ENCODE measurements at places on chromosomes 2 and 18.

DNA sequence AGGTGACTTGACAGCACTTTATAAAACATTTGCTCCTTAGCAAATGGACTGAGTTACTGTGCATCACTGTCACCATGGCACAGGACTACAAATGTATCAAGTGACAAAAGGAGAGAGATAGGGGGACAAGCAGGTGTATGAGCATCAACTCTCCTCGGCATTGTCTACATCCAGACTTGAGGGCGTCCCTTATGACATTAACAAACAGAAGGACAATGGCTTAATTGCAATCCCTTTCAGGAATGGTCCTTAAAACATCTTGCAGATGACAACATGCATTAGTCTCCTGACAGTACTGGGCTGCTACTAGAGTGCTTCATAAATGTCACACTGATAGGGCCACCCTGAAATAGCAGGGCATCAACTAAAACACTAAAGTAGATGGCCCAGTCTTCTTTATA lies 198.8 kb downstream of the PDE1A start:
- no peak for DNase-seq

- no peak for DNase-seq
These were observed 132.7 kb upstream of the MEX3C start for GRCh38 chr18:51330148-51330547.

DNA sequence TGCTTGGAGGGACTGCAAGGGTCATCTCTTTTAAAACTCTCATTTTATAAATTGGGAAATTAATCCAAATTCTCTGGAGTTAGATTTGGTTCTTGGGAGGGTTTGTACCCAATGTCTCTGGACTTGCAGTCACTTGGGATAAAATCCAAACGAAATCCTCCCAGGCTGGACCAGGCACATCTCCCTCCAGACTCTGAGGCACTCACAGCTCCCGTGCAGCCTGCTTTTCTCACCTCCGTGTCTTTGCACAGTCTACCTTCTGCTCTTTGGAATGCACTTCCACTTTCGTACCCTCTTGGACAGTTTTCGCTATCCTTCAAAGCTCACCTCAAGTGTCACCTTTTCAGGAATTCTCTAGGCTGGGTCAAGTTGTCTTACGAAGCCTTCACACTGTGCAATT lies 166.3 kb downstream of the MYCN start:
- DNase-seq: no peak

GRCh38 chr18:11689669-11690565 lies 853 bp downstream of the GNAL start:
- DNase-seq: peak; percentile 49

GRCh38 chr2:2739231-2739795 lies 408.2 kb upstream of the MYT1L start:
- DNase-seq: no peak

DNA sequence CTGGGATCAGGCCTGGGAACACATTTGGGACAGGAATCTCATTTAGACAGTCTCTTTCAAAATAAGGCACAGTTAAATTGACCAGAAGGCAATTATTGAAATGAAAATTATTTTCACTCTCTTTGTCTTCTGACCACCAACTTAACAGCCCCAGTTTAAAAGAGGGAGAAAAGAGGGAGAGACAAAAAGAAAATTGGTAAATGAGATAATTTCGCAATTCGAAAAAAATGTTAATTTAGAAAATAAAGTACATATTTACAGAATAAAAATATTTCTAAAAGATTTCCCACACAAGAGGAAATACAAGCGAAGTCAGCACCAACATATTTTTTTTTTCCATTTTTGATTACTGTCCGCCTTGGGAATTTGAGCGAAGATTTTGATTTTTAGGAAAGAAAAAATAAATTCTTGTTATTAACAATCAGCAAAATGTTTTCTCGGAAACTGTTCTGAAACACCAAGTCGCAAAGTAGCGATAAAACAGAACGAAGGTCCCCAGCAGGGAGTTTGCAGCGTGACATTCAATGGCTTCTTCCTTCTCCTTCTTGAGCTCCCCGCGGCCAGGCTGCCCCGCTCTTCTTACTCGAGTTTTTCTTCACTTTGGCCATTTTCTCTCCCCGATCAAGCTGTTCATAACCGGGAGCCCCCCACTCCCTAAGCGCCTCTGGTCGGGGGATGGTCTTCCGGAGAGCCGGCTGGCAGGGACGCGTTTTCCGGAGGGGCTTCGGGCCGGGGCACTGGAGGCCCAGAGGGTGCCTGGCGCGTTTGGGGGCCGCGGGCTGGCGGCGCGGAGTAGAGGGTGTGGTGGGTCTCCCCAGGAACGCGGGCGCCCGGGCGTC lies 5.0 kb downstream of the SP9 start:
- DNase-seq: no peak

DNA sequence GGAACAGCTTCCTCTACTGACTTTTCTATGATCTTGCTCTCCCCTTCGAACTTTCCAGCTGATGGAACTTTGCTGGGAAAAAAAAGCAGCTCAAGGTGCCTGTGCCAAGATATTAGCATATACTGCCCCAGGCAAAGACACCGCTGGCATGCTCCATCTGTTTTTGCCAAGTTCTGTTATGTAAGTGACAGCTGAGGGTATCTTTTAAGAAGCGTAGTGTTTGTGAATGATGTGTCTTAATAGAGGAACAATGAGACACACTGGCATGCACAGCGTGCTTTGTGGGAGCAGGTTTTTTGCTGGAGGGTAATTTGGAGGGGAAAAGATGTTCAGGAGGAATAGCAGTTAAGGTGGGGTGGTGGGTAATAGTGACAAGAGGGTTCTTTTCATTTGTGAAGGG lies 47.8 kb downstream of the SLC4A3 start:
- no peak for DNase-seq

DNA sequence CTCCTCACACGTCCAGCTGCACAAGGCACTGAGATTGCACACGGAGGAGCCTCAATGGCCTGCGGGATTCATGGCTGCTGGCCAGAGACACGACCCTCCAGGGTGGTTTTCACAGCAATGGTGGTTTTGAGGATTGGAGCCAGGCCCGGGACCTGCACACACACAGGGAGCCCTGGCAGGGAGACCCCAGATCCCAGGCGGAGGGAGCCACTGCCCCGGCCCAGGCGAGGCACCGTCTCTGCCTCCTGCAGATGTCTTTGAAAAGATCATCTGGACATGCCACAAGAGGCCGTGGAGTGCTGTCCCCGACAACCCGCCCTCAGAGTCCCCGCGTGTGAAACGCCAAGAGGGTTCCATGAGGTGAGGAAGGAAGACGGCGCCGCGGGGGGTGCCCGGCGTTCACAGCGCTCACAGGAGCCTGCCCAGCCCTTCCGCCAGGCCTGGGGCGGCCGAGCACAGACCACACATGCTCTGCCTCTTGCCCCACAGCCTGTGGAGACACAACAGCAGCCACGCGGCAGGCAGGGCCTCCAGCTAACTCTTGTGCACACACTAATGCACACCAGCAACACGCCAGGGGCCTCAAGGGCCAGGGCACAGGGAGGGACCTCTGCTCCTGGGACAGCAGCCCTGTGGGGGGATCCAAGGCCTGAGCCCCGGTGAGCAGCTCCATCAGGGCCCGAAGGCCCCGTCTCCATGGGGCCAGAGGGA lies 72.8 kb upstream of the CTDP1 start:
- no peak for DNase-seq

- no peak for DNase-seq
These were observed 5.9 kb upstream of the NARS1 start for GRCh38 chr18:57627488-57627887.

DNA sequence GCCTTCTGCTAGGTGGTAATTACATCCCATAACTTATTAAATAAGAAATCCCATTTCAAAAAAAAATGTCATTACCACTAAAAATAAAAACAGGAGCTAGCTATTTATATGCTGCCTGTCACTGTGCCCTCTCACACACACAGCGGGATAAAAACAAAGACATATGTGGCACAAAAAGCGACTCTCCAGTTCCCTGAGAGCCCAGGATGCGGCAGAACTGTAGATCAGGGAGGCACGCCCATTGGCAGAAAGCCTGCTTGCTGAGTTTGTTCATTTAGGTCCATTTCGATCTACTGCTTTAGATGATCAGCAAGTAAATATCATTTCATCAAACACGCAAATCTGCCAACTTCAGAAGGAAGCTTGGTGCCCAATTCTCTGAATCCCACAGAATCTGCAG lies 124.4 kb downstream of the TMEM163 start:
- no peak for DNase-seq

GRCh38 chr18:58316396-58317342 lies 272.6 kb downstream of the NEDD4L start:
- no peak for DNase-seq

DNA sequence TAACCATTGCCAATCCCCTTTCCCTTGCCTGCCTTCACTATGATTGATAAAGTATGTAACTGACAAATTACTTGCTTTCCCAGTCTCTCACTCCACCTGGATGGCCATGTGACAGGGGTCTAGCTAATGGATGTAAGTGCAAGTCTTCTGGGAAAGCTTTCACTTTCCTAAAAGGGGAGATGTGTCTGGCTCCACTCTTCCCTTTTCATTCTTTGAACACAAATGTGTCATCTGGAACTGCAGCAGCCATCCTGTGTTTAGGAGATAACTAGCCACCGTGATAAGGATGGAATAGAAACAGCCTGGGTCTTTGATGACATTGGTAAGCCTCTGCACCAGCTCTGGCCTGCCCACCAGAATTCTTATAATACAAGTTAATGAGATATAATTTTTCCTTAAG lies 38.2 kb downstream of the SNRPD1 start:
- DNase-seq: no peak

DNA sequence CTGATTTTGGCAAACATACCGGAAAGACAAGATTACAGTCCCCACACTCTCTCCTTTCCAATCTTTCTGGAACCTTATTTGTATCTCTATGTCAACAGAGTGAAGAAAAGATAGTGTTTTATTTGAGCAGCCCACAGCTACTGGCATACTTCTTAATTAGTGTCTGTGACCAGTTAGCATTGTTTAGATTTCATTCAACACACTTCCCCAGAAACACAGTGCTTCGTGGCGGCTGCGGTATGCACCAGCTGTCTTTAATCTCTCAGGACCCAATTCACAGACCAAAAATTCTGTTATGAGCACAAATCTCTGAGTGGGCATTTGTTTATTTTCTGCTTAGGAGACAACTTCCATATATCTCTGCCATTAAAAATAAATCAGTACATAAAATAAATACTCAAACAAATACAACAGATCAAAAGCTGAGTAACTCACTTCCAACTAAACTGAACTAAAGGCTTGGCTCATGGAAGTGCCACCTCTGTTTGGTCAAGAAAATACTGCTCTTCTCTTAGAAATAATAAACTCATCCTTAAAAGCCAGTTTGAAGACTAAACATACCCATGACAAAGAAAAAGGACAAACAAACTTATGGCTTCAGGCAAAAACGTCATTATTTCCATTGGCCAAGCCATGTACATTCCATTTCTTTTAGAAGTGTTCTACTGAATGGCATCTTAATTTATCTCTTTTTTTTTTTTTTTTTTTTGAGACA lies 392.4 kb downstream of the TXNL1 start:
- DNase-seq: no peak

GRCh38 chr18:5068851-5069250 lies 128.2 kb downstream of the AKAIN1 start:
- DNase-seq: no peak

GRCh38 chr18:79862562-79862961 lies 64.8 kb downstream of the KCNG2 start:
- DNase-seq: no peak

- DNase-seq: no peak
These were observed 17.1 kb downstream of the SLC14A1 start for GRCh38 chr18:45741056-45741455.

GRCh38 chr18:25039781-25040180 lies 312.2 kb downstream of the ZNF521 start:
- DNase-seq: no peak

DNA sequence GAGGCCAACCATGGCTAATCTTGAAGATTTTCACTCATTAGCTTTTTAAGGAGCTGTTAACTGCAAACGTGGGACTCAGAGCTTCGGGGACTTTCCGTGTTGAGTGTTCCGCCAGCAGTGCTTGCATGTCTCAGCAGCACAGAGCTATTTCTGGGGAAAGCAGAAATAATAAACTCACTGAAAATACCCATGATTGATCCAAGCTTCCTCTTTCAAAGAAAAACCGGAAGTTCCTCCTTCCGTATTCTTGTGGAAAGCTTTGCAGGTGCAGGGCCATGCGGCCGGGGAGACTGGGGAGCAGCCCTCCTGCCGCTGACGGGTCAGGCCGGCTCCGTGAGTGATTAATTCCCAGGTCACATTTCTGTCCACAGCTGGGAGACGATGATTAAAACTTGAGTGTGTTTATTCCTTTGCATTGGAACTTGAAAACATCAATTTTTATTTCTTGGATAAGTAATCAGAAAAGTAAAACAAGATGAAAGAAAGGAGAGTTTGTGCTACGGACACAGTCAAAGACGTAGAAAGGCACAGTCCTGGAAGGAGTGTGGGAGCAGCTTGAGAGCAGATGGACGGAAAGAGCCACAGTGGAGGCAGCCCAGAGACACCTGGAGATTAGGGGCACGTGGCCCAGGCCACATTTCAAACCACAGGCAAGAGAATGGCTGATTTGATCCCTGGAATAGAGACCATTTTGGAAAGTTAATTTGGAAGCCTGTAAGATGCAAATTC lies 54.2 kb upstream of the CTDP1 start:
- no peak for DNase-seq

GRCh38 chr2:112959109-112959812 lies 18.5 kb upstream of the IL36G start:
- no peak for DNase-seq

DNA sequence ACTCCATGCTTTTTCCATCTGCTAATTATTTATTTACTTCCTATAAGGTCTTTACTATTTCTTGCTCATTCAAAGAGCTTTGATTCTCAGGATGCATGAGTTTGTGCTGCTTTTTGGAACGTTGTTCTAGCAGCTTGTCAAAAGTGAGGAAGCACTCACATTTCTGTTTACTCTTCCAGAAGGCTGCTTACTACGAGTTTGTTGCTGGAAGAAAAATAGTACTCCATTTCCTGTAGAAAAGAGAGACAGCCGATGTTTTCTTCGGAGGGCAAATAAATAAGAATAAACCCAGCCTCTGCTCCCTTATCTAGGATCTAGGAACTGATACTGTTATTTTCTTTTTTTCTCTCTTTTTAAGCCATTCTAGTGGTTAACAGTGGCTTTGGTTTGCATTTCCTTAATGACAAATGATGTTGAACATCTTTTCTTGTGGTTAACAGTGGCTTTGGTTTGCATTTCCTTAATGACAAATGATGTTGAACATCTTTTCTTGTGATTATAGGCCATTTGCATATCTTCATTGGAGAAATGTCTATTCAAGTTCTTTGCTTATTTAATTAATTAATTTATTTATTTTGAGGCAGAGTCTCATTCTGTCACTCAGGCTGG lies 20.5 kb downstream of the CYP27A1 start:
- DNase-seq: no peak

GRCh38 chr2:60614319-60614718 lies 60.9 kb upstream of the BCL11A start:
- no peak for DNase-seq

- DNase-seq: no peak
These were observed 53.5 kb upstream of the KCNE4 start for GRCh38 chr2:222998459-222998858.

All from left lobe of liver (tissue), 2 donors.